Activated T-helper 1 cell treated with anti-CD3 and anti-CD28 coated beads, Interleukin-12 subunit alpha, Interleukin-12 subunit beta, Interleukin-2, Interleukin-4 antibody, amounts not matched to agents 30 ng/mL and 10 ng/mL and 1 ng/mL, durations not matched to agents 14 hours and 24 hours and 36 hours (primary cell): ENCODE measurements at places on chromosomes 1 and 21. TPM values are rescaled to one million over a fixed set of nuclear protein-coding genes. Genes with fewer than 3 reads are reported as not detected.

- no peak for DNase-seq
Observed at GRCh38 chr1:31020007-31020790, 45.3 kb downstream of the PUM1 start.

DNA sequence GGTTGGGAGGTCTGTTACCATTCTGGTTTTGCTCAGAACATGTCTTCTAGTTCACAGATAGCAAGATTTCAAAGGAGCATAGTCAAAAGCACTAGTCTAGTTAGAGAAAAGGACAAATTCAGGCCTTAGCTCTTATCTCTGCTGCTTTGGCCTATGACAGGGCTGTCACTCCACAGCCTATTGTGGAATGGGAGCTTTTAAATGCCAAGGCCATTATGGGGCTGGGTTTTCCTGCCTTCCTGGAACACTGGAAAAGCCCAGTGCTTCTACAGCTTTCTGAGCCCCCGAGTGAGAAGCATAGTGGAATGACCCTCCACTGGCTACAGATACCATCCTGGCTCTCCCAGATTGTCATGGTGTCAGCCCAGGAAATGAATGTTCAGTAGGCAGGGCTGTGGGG, 9.3 kb downstream of the MTFR1L start:
- no peak for DNase-seq

DNA sequence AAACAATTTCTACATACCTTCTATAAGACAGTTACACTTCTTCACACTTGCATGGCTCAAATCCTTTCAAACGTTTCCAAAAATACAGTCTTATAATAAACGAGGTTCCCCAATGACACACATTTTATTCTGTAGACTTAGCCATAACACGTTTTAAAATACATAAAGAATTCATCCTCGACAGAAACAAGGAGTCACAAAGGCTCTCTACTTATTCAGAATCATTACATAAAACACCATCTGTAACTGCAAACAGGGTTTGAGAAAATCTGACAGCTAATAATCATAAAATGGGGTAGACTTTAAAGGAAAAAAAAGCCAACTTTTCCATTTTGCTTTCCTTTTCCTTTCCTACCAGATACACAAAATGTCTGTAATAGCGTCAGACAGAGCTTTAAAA, 1.8 kb downstream of the PIK3R3 start:
- no peak for DNase-seq

PTCH2 gene
- total RNA-seq, result 1.3 and 1.5 TPM in 2 replicates

DNA sequence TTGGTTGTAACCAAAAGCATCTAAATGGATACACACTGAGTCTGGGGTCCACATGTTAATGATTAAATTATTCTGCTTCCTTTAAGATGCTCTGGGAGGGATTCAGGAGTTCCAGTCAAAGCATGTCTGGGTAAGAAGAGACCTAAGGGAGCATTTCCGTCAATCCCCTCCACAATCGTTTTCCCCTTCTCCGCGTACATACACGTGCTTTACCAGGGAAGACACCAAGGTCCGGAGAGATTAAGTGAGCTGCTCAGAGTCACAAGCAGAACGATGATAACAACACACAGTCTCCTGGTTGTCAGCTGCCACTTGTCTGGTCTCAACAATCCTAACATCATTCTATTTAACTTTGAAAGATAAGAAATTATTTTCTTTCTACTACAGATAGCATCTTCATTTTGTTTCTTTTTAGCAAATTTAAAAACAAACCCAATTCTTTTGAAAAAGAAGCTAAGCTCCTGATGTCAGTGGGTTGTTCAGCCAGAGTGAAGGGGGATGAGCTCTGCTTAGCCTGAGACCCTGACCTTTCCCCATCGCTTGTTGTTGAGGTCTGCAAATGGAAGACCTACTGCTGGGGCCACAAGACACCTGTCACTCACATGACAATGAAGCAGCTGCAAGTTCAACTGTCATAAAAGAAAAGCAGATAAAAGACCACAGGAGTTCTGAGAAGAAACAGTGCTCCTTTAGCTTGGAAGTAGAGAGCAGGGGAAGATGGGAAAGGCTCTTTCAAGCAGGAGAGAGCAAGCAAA, 4.5 kb downstream of the PAFAH2 start:
- DNase-seq, result no peak

- DNase-seq, result peak; percentile 50
Observed at GRCh38 chr21:37435120-37435519, 68.5 kb downstream of the DYRK1A start.

PM20D1 gene
- 0.29 and 0.39 TPM in 2 replicates for total RNA-seq

FYB2 gene
- not detected in 2 replicates for total RNA-seq

GRCh38 chr1:228044961-228045360, 37.5 kb upstream of the ARF1 start:
- no peak for DNase-seq

DNA sequence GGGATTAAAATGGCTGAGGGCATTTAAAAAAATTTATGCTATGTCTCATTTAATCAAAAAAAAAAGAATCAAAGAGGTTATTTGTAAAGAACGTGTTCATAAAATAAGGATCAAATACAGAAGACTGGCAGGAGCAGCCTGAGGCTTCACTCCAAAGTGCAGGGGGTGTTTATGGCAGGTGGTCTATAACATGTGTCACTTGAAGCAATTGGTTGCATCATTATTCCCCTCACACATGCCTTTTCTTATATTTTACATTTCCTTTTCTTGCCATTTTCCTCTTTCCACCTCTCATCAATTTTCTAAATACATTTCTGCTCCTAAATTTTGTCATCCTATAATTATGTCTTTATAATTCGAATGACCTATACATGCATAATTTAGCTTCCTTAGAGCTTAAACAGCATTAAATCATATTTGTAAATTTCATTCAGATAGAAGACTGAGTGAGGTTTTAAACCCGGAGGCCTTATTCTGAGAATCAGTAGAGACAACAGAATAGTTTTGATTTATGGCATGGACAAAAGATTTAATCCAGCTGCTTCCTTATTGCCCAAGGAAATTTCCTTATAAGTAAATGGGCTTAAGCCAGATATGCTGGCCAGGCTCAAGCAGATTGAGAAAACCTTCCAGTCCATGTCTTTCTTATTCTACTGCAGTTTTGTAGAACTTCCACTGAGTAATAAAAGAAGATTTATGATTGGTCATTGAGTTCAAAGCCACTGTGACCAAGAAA, 322.8 kb downstream of the TGFB2 start:
- DNase-seq, result no peak

DNA sequence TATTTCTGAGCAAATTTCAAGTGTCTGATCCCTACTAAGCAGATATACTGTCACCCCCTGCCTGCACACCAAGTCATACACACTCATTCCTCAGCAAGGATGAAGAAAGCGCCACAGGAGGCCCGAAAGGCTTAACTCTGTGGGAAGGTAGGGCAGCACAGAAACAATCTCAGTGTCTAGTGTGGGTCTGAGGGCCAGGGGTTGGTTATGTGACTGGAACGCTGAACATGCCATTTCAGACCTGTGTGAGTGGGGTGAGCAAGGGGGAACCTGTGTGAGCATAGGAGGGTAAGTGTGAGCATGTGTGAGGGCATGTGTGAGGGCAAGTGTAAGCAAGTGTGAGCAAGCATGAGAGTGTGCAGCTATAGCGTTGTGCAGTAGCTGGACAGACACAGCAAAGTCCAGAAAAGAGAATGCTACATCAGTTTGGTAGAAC, 6.2 kb downstream of the ITPKB start:
- no peak for DNase-seq

GRCh38 chr1:19457607-19458006, 27.7 kb downstream of the CAPZB start:
- no peak for DNase-seq

GRCh38 chr21:42439284-42440186, 35.8 kb downstream of the UBASH3A start:
- DNase-seq, result no peak
